Stimulated activated CD8-positive, alpha-beta memory T cell treated with anti-CD3 and anti-CD28 coated beads, Interleukin-7, amount 100 ng/mL, for 1 hour (primary cell): ENCODE measurements at places on chromosomes 1 and 21.

DNA sequence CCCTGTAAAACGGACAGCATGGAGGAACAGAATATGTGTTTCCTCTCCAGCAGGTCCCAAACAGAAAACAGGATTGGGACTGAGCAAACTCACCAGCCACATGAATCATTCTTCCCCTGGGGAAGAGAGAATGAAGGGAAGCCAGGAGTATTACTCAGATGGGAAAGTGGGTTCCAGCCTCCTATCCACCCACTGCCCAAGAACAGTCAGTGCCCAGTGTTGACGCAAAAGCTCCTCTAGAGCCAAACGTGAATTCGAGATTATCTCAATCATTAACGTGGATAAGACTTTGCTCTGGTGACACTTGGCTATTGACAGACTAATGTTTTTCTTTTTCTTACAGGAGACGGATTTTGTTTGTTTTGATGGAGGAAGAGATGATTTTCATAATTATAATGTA lies 9.3 kb downstream of the MIA3 start:
- no peak for DNase-seq

DNA sequence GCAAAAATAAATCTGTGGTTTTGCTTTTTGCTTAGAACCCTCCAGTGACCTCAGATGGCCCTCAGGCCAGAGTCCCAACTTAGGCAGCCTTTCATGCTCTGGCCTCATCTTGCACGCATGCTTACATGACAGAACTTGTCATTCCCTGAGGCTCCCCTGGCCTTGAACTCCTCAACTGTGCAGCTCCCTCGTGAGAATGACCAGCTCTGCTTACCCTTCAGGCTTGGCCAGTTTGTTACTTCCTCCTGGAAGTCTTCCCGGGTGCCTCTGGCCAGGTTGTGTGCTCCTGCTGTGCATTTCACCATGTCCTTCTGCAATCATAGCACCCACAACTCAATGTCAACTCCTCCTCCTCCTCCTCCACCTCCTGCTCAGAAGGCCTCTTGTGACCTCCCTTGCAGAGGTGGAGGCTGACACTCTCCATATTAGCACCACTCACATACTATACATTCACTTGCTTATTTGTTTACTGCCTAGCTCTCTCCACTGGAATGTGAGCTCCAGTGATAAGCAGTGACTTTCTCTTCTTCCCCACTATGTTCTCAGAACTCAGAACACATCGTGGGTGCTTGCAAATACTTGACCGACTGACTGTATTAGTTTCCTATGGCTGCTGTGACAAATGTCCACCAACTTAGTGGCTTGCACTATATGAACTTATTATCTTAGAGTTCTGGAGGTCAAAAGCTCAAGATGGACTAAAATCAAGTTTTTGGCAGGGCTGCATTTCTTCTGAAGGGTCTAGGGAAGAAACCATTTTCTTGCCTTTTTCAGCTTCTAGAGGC lies 41.9 kb downstream of the RCSD1 start:
- no peak for DNase-seq

DNA sequence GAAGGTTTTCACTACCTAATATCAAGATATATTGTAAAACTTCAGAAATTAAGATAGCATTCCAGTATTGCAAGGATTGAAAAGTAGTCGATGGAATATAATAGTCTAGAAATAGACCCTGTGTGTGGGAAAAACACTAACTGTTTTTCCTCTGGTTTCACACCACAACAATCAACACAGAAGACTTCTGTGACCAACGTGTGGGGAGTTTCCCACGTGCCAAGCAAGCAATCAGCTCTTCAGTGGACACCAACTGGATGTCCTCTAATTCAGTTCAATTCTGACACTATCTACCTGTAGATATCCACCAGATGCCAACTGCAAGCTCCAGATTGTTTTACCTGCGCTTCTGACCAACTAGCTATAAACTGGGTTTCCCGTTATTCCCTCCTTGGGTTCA lies 12.1 kb downstream of the CD244 start:
- no peak for DNase-seq

DNA sequence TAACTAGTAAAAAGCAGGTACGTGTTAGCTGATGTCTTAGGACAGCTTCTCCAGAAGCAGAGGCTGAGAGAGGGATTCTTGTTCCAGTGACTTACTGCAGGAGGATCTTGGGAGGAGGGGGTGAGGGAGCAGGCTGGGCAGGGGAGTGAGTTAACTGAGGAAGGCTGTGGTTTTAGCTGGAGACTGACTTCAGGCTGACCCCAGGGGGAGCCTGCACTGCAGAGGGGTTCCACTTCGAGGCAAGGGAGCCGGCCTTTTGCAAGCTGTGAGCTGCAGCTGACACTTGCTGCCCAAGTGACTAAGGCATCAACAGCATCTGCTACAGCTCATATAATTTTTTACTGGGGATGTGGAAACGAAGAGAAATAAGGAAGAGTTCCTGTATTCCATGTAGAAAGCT lies 50.4 kb upstream of the SOD1 start:
- no peak for DNase-seq

DNA sequence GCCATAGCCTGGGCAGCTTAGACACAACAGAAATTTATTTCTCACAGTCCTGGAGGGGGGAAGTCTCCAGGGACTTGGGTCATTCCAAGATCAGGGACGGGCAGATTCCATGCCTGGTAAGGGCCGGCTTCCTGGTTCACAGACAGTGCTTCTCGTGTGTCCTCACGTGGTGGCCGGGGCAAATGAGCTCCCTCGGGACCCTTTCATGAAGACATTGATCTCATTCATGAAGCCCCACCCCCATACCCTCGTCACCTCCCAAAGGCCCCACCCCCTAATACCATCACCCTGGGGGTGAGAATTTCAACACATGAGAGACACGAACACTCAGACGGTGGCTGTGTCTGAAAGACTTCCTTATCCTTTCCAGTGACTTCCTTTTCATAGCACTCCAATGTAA lies 51.5 kb downstream of the ACOT7 start:
- DNase-seq, result no peak

GRCh38 chr1:67174716-67175284 lies 8.5 kb downstream of the IL23R start:
- DNase-seq, result no peak

- no peak for DNase-seq
These were observed 99.1 kb upstream of the KCNA3 start for GRCh38 chr1:110773813-110774212.

- DNase-seq, result no peak
These were observed 10.3 kb downstream of the UTS2 start for GRCh38 chr1:7842517-7842916.

GRCh38 chr1:245060684-245061374 lies 94.0 kb upstream of the KIF26B start:
- no peak for DNase-seq

- DNase-seq, result no peak
These were observed 6.0 kb upstream of the ARHGEF2 start for GRCh38 chr1:155984341-155984740.

- no peak for DNase-seq
These were observed 141.2 kb upstream of the ST6GALNAC5 start for GRCh38 chr1:76725864-76726619.

DNA sequence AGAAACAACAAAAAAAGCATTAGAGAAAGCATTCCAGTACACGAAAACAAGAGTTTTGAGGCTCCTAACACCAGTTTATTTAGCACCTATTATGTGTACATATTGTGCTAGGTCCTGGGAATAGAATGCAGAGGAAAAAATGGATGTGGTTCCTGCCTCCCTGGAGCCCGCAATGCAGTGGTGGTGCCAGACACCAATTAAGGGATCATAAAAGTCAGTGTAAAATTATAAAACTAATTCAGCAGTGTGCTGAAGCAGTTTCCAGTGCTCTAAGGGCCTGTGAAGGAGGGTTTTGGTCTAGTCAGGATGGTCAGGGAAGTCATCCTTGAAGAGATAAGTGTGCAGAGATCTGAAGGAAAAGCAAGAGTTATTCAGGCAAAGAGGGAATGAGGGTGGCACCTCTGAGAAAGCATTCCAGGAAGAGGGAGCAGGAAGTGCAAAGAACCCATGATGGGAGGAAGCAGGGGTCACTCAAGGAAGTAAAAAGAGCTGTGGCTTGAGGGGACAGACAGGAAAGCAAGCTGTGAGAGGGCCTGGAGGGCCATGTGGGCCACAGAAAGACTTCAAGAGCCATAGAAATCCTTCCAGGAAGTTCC lies 65.2 kb upstream of the IFNLR1 start:
- no peak for DNase-seq

DNA sequence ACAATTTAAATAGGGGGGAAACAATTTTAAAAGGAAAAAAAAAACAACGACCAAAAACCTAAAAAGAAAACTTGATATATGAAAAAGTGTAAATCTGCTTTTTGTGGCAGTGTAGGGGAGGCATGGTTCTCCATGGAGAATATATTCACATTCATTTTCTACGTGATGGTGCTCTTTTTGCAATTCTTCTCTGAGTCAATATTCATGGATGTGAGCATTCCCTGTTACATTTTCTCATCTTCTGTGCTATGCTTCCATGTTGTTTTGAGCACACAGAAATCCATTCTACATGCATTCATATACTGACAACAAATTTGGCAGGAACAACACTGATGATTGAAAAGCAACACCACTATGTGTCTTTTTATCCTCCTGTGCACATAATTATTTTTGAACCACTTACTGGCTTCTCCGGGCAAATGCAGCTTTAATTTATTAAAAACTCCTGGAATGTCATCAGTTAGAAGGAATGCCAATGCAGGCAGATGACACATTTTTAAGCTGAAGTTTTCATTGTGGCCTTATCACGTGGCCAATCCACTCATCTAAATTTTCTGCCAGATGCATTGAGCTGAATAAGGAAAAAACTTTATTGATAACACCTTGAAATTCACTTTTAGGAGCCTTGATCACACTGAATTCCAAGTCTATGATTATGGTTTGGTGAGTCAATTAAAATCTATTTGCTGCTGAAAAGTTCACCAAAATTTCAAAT lies 590.6 kb downstream of the NUF2 start:
- DNase-seq, result no peak

GRCh38 chr1:25616987-25617624 lies 515 bp downstream of the MAN1C1 start:
- no peak for DNase-seq

DNA sequence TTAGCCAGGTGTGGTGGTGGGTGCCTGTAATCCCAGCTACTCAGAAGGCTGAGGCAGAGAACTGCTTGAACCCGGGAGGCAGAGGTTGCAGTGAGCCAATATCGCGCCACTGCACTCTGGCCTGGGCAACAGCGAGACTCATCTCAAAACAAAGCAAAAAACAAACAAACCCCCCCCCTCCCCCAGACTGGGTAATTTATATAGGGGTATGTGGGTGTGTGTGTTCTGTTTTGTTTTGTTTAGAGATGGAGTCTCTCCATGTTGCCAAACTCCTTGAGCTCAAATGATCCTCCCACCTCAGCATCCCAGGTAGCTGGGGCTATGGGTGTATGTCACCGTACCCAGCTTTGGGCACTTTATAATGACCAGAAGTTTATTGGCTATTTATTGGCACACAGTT lies 73.6 kb downstream of the SLC27A3 start:
- no peak for DNase-seq

DNA sequence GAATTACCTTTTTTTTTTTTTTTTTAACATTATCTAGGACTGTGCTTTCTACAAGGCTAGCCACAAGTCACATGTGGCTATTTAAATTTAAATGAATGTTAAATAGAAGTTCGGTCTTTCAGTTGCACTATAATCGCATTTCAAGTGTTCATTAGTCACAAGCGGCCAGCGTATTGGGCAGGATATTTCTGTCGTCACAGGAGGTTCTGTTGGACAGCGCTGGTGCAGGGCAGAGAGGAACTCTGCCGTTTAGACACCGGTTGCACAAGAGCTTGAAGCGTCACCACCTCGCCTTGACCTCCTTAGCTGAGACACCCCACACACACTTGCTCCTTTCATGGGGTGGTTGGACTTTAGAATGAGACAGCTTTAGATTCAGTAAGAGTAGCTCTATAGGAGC lies 64.1 kb downstream of the BACE2 start:
- DNase-seq, result no peak

GRCh38 chr1:45394342-45394741 lies 54.1 kb upstream of the MUTYH start:
- DNase-seq, result no peak

DNA sequence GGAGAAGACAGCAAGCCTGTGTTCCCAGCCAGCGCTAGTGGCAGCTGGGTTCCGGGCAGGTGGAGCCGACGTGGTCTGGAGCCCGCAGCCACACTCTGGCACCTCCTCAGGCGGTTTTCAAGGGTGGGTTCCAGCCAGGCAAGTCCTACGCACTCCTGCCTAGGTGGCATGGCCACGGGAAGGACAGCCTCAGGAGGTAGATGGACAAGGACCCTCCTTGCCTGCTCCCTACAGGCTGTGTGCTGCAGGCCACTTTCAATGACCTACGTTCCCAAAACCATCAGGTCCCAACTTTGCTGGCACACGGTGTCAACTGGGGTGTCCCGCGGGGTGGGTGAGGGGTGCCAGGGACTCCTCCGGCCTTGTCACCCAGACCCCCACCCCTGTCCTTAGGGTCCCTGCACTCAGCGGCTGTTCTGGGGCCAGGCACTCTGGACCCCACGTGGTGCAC lies 6.7 kb upstream of the PTGER3 start:
- DNase-seq, result no peak

DNA sequence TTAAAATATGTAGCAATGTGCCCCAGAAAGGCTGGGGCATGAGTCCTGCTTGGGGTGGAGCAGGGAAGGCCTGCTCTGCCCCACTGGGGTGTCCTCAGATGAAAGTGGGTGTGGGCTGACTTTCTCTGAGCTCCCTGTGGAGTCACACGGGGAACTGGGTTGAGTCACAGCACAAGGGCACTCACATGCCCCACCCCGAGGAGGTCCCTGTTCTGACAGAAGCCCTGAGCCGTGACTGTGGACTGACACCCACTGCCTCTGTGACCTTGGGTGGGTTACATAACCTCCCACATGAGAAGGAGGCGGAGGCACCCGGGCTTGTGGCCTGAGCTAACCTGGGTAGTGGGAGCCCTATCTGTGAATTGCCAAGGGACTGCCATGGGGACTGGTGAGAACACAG lies 52.5 kb upstream of the TINAGL1 start:
- DNase-seq, result no peak

DNA sequence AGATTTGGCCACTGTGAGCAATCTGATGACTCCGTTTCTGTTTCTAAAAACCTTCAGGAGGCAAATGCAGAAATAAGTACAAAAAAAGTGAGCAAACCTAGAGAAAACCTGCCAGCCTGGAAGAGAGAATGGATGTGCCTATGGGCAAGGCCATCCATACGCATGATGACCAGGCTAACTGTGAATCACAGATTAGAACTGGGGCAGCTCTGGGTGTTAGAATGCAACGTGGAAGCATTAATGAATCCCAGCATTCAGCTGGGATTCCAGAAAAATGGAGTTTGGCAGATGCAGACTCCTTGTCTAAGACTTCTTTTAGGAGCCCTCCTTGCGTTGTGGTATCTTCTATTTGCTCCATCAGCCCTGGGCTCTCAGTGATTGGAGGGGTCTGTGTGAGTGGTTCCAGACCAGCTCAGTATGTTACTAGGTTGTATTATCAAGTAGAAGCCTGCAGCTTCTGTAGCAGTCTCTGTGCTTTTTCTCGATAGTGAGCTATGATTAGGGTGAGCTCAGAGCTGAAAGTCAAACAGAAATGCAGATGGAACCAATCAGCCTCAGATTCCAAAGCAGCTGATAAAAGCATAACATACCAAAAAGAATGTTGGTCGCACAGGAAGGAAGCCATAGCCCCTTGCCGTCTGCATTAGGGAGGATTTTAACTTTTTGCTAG lies 154.0 kb downstream of the PSMG1 start:
- no peak for DNase-seq
